ENCODE measurements at places on chromosomes 12 and 14.

GRCh38 chr14:101219896-101220703, 316.6 kb upstream of the RTL1 start:
- no peak for DNase-seq

GRCh38 chr12:88448337-88448915, 131.8 kb downstream of the KITLG start:
- peak; percentile 90 for DNase-seq

GRCh38 chr14:59022144-59022543, 166.3 kb upstream of the DAAM1 start:
- no peak for DNase-seq

GRCh38 chr12:31599053-31599452, 8.1 kb upstream of the DENND5B start:
- DNase-seq, result no peak

- no peak for DNase-seq
Measured at GRCh38 chr12:132603240-132604150, 6.9 kb downstream of the LRCOL1 start.

DNA sequence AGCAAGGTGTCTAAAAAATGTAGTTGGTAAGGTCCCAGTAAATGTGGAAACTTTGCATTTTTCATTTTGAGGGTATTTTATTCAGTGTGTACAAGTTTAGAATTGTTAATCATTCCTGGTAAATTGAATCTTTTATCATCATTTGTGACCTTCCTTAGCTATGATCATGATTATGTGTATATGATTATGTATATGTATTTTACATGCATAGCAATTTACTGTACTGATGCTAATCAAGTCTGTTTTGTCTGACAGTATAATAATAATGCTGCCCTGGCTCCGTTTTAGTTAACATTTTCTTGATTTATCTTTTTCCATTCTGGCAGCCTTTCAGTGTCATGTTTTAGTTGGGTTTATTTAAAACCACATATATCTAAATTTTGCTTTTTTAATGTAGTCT, 9.4 kb downstream of the WASHC4 start:
- no peak for DNase-seq

GRCh38 chr12:97555547-97556187, 93.1 kb downstream of the RMST start:
- no peak for DNase-seq

GRCh38 chr12:71045781-71046180, 112.0 kb downstream of the TSPAN8 start:
- DNase-seq, result no peak

DNA sequence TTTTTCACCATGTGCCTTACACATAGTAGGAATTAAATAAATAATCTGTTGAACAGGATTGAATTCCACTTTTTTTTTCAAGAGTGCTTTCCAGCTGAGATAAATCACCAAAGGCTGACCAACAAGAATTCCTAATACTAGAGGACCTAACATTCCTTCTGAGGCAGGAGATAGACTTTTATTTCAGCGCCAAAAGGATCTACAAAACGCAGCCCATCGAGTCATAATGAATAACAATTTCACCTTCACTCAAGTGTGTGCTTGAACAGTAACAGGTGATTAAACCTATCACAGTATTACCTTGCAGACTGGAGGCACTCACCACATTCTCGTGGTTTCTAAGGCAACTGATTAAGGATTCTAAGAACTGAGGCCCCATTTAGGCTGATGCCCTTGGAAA, 224.3 kb upstream of the ATP2B1 start:
- no peak for DNase-seq

- no peak for DNase-seq
Measured at GRCh38 chr12:90023207-90023900, 314.7 kb upstream of the ATP2B1 start.
